ENCODE measurements at places on chromosomes 4 and X. TPM values are rescaled to one million over a fixed set of nuclear protein-coding genes. Genes with fewer than 3 reads are reported as not detected.

GRCh38 chr4:76376534-76376933 lies 44.4 kb downstream of the CCDC158 start:
- H3K27me3 ChIP-seq: no peaks in the 10 kb centered on the region
- H3K36me3 ChIP-seq: no peaks in the 10 kb centered on the region
- no peak for DNase-seq
- peaks cover 33% of the 10 kb centered on the region for H3K4me1 ChIP-seq
- no peak overlapping the region for H3K27ac ChIP-seq
- no peak overlapping the region for H3K4me3 ChIP-seq

DNA sequence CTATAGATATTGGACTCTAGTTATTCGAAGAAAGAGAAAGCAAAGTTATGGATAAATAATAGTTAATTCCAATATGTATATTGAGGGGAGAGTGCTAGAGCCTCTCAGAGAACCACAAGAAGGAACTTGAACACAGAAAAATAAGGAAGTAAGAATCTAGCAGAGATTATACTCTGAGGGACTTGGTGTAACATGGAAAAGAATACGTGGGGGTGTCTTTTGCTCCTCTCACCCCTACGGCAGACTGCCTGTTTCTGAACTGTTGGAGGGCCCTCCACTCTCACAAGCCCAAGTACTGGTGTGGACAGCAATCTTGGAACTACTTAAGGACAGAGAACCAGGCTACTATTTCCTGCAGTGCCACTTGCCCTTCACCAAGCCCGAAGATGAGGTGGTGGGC lies 1174.4 kb upstream of the PCDH10 start:
- H3K27me3 ChIP-seq: no peaks in the 10 kb centered on the region
- H3K4me3 ChIP-seq: no peak overlapping the region
- DNase-seq: no peak
- H3K4me1 ChIP-seq: no peaks in the 10 kb centered on the region
- H3K27ac ChIP-seq: no peak overlapping the region

ADAM29 gene
- total RNA-seq: not detected

TBC1D9 gene
- total RNA-seq: 11.2 TPM

HADH gene
- total RNA-seq: 23.9 TPM

CYBB gene
- 3.6 TPM for total RNA-seq

Data from body of pancreas (tissue), 4 donors.